HT-29 (cell line): ENCODE measurements at places on chromosomes 11 and 22. TPM values are rescaled to one million over a fixed set of nuclear protein-coding genes. Genes with fewer than 3 reads are reported as not detected.

- peak; percentile 47 for DNase-seq
Observed at GRCh38 chr11:75815345-75816168, 547 bp downstream of the UVRAG start.

- DNase-seq = no peak
Observed at GRCh38 chr22:45179276-45180049, 15.7 kb downstream of the NUP50 start.

- DNase-seq = no peak
Observed at GRCh38 chr11:122246874-122247273, 130.9 kb upstream of the BLID start.

Gene JHY
- total RNA-seq = 0.26 and 0.28 TPM in 2 replicates

DNA sequence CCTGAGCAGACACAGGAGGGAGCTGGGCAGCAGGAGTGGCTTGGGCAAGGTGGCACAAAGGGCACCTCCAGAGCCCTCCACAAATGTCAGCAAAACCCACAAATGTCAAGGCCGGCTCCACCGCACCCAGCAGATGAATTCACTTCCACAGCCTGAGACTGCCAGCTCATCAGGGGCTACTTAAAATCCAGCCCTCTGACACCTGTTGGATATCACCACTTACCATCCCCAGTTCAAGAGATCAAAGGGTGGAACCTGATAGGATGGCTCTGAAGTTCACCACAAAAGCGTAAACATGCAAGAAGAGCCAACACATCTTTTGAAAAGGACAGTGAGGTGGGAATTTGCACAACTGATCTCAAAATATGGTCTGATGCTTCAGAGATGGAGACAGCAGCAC, 168.6 kb upstream of the GRK3 start:
- no peak for DNase-seq

Gene MICAL3
- total RNA-seq = 7.7 and 11.2 TPM in 2 replicates
